Upper lobe of left lung (tissue), 6 donors: ENCODE measurements at places on chromosomes 13 and 19. TPM values are rescaled to one million over a fixed set of nuclear protein-coding genes. Genes with fewer than 3 reads are reported as not detected.

DNA sequence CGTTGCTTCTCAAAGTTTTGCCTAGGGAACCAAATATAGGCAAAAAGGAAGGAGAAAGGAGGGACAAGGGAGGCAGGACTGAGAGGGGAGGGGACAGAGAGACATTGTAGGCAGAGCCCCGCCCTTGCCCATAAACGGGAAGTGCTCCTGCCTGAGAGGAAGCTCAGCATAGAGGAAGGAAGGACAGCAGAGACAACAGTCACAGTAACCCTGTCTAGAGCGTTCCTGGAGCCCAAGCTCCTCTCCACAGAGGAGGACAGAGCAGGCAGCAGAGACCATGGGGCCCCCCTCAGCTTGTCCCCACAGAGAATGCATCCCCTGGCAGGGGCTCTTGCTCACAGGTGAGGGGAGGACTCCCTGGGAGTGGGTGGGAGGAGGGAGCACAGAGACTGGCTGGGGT is at the start of gene CEACAM21:
Gene CEACAM21 (plus strand): TSS at position 169 of the 400 bp plus-strand sequence. CDS start 109 bp downstream, at position 278.
- H3K36me3 ChIP-seq: peaks cover 3% of the 10 kb centered on the region
- H3K27ac ChIP-seq: peak within 1 kb of the TSS; percentile 88
- H3K27me3 ChIP-seq: no peaks in the 10 kb centered on the region
- H3K4me1 ChIP-seq: peaks cover 15% of the 10 kb centered on the region

GRCh38 chr19:38852231-38853044 is 2.7 kb upstream of the HNRNPL start:
- peaks cover 30% of the 10 kb centered on the region for H3K4me1 ChIP-seq
- no peaks in the 10 kb centered on the region for H3K27me3 ChIP-seq
- H3K4me3 ChIP-seq: peak overlapping the region; percentile 75
- H3K36me3 ChIP-seq: peaks cover under 1% of the 10 kb centered on the region
- H3K27ac ChIP-seq: peak overlapping the region; percentile 99

- no peaks in the 10 kb centered on the region for H3K36me3 ChIP-seq
- H3K4me3 ChIP-seq: no peak overlapping the region
- no peaks in the 10 kb centered on the region for H3K4me1 ChIP-seq
- no peak overlapping the region for H3K27ac ChIP-seq
- no peaks in the 10 kb centered on the region for H3K27me3 ChIP-seq
Observed at GRCh38 chr13:44420376-44421220, 47.0 kb downstream of the SERP2 start.

DNA sequence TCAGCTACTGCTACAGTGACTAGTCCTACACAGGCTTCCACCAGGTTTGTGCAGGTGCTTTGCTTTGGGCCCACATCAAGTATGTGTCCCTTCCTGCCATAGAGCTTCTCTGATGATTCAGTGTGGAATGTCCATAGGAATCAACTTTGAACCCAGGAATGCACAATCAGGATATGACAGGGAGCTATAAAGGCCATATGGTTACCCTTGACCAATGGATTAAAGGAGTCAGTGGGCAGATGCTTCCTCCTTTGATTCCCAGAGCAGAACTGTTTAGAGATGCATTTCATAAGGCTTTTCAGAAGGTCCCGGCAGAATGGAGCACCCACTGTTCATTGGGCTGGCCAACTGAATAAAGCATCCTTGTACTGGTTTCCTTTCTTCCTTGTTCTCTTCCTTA is 145.2 kb upstream of the WASF3 start:
- no peaks in the 10 kb centered on the region for H3K36me3 ChIP-seq
- H3K27ac ChIP-seq: no peak overlapping the region

GRCh38 chr19:18223860-18224524 is 2.2 kb downstream of the PDE4C start:
- peak; percentile 48 for DNase-seq
- H3K27ac ChIP-seq: no peak overlapping the region
- no peaks in the 10 kb centered on the region for H3K36me3 ChIP-seq
- H3K27me3 ChIP-seq: peaks cover 6% of the 10 kb centered on the region
- H3K4me1 ChIP-seq: peaks cover 30% of the 10 kb centered on the region

DNA sequence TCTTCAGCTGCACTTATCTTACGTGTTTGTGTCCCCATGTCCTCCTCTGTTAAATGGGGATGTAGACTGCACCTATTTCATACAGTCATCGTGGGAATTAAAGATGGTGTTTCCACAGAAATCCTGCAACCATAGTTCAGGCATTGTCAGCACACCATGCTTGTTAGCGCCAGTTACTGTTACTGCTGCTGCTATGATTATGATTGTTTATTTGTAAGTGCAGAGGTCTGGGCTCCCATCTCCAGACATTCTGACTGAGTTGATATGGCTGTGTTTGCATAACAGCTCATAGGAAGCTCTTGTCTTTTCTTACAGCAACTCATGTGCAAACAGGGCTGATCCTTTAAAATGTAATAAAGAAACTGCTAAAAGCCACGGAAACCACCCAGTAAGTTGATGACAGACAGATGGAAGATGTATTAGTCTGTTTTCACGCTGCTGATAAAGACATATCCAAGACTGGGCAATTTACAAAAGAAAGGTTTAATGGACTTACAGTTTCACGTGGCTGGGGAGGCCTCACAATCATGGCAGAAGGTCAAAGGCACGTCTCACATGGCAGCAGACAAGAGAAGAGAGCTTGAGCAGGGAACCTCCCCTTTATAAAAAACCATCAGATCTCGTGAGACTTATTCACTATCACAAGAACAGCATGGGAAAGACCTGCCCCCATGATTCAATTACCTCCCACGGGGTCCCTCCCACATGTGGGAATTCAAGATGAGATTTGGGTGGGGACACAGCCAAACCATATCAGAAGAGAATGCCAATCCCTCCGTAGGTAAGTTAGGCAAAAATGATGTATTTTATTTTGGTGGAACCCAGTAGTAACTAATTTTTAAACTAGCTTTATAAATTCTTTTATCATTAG is 1.6 kb downstream of the ZSCAN5A start:
- no peaks in the 10 kb centered on the region for H3K36me3 ChIP-seq
- DNase-seq: no peak
- H3K27me3 ChIP-seq: no peaks in the 10 kb centered on the region
- no peak overlapping the region for H3K4me3 ChIP-seq
- H3K4me1 ChIP-seq: peaks cover 13% of the 10 kb centered on the region
- no peak overlapping the region for H3K27ac ChIP-seq

- no peaks in the 10 kb centered on the region for H3K27me3 ChIP-seq
- H3K27ac ChIP-seq: no peak overlapping the region
- no peaks in the 10 kb centered on the region for H3K4me1 ChIP-seq
- no peak for DNase-seq
- no peaks in the 10 kb centered on the region for H3K36me3 ChIP-seq
Observed at GRCh38 chr19:30148039-30148790, 206.2 kb downstream of the URI1 start.

SUGP1 gene
- 46.1 TPM for total RNA-seq

GJA3 gene
- total RNA-seq: 0.07 TPM

C19orf33 gene
- 65.0 TPM for total RNA-seq
